ENCODE measurements at places on chromosomes 1 and 21. TPM values are rescaled to one million over a fixed set of nuclear protein-coding genes. Genes with fewer than 3 reads are reported as not detected.

CCDC181 gene
- 28.1 TPM for total RNA-seq

MMP23B gene
- total RNA-seq = 5.9 TPM

EXO5 gene
- 15.6 TPM for total RNA-seq

AIM2 gene
- total RNA-seq = 2.7 TPM

NIBAN1 gene
- total RNA-seq = 15.7 TPM

MRPS21 gene
- total RNA-seq = 113 TPM

RIPK4 gene
- 0.16 TPM for total RNA-seq

DNTTIP2 gene
- total RNA-seq = 37.0 TPM

OR2AK2 gene
- 1.4 TPM for total RNA-seq

ASAP3 gene
- total RNA-seq = 64.0 TPM

EXO1 gene
- 13.4 TPM for total RNA-seq

SPRR2B gene
- not detected for total RNA-seq

SSR2 gene
- 229 TPM for total RNA-seq

GRCh38 chr21:40575976-40576375 lies 271.0 kb downstream of the DSCAM start:
- no peak for ATAC-seq

GRCh38 chr1:85351202-85351828 lies 74.9 kb upstream of the BCL10 start:
- no peak for ATAC-seq

GRCh38 chr21:25987531-25987930 lies 183.0 kb downstream of the APP start:
- no peak for ATAC-seq

GRCh38 chr1:216815260-216816131 lies 92.3 kb upstream of the ESRRG start:
- peak; percentile 97 for ATAC-seq

DNA sequence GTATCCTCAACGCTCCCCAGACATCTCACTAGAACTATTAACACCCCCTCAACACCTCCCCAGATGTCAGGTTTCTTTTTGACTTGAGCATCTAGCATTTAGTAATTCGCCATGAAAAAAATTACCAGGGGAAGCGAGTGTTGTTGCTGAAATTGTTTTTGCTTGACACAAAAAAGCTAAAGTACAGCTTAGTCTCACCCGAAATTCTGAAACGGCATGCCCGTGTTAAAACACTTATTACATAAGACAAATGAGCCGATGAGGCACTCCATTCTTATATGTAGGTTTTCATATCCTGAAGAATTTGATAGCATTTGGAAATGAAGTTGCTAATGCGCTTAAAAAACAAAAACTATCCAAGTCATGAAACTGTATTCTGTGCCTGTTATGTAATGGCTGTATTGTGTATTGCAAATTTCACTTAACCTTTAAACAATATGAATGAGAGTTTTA lies 1.3 kb upstream of the NRIP1 start:
- no peak for ATAC-seq

GRCh38 chr1:177969109-177969508 lies 749 bp downstream of the SEC16B start:
- no peak for ATAC-seq

DNA sequence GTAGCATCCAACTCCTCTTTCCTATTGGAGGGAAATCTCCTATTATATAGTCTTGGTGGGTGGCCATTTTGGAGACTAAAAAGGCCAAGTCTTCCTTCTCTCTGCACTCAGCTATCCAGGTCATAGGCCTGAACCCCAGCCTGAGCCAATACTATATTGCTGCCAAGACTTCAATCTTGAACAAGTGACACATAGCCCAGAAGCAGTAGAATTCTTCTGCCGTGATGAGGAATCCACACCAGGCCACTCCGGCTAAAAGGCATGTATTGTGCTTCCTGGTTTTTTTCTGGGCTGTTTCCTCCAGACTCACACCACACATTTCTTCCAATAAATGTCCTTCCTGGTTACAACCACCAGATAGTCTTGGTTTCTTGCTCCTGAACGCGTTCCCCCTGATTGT lies 43.0 kb downstream of the ATF3 start:
- no peak for ATAC-seq

DNA sequence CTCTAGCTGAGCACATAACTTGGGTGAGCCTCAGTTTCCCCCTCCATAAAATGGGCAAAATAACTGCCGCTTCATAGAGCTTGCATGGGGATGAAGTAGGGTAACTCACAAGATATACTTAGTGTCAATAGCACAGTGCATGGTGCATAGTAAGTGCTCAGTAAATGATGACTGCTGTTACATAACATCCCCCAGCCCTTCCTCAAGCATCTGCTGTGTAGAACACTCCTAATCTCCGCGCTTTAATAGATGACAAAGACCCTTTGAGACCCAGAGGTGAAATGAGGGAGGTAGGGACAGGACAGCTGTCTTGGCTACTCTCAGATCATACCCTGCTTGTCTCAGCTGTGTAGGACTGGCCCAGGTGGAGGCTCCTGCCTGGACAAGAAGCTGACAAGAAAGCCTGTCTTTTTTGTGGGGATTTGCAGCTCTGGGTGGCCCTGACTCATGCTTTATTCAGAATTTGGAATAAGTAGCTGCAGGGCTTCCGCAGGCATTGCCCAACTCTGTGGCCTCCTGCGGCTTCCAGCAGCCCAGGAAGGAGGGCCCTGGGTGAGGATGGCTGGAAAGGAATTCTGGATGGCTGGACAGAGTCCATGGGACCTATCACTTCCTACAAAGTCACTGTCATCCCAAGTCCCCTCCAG lies 20.7 kb upstream of the PADI4 start:
- ATAC-seq = peak; percentile 97

DNA sequence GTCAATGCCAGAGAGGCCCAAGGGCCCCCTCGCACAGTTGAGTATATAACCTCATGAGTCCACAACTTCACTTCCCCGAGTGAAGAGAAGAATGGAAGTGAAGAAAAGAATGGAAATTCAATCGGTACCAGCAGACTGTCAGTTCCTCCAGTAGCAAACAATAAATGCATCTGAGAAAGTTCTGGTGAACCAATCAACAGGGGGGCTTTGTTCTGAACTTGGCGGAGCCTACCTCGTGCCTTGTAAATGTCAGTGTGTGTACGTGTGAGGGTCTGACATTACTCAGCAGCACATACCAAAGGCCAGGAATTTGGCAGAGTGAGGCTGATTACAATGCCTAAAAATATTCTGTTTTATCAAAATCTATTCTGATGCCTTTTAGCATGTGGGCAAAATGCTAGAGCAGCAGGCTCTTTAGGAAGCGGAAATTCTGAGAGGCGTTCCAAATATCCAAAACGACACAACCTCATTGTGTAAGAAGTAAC lies 238.5 kb downstream of the LTN1 start:
- no peak for ATAC-seq

DNA sequence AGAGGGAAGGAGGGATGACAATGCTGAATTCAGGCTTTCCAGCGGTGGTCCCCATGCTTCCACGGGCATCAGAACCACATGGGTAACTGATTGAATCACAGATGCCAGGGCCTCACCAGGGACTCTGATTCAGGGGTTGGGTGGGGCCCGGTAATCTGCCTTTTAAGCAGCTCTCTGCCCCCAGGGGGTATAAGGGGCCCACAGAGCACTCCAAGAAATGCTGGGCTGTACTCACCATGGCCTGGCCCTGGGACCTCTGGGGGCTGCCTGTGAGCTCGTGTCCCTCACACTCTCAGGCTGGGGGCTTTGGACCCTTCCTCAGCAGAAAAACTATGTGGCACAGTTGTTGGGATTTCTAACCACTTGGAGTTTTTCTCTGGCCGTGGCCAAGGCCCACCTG lies 70.6 kb downstream of the ARHGEF10L start:
- ATAC-seq = no peak

DNA sequence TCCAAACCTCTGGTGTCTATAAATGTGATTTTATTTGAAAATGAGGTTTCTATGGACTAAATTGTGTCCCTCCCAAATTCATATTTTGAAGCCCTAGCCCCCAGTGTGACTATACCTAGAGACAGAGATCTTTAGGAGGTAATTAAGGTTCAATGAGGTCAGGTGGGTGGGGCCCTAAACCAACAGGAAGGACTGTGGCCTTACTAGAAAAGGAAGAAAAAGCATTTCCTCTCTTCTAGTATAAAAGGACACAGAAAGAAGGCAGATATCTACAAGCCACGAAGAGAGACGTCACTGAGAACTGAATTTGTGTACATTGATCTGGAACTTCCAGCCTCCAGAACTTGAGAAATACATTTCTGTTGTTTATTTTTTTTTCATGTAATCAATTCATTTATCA lies 123.1 kb upstream of the RUNX1 start:
- no peak for ATAC-seq

DNA sequence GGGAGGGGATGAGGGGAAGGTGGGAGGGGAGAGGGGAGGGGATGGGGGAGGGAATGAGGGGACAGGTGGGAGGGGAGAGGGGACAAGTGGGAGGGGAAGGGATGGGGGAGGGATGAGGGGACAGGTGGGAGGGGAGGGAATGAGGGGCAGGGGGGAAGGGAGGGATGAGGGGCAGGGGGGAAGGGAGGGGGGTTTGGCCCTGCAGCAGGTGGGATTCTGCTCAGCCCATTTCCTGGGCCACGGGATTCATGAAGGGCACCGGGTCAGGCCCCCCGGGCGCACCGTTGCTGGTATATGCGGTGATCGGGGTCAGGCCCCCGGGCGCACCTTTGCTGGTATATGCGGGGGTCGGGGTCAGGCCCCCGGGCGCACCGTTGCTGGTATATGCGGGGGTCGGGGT lies 15.1 kb upstream of the SAMD11 start:
- no peak for ATAC-seq

- ATAC-seq = no peak
Measured at GRCh38 chr1:50110656-50111055, 1.9 kb downstream of the ELAVL4 start.

GRCh38 chr1:228088586-228089498 lies 6.3 kb downstream of the ARF1 start:
- no peak for ATAC-seq

DNA sequence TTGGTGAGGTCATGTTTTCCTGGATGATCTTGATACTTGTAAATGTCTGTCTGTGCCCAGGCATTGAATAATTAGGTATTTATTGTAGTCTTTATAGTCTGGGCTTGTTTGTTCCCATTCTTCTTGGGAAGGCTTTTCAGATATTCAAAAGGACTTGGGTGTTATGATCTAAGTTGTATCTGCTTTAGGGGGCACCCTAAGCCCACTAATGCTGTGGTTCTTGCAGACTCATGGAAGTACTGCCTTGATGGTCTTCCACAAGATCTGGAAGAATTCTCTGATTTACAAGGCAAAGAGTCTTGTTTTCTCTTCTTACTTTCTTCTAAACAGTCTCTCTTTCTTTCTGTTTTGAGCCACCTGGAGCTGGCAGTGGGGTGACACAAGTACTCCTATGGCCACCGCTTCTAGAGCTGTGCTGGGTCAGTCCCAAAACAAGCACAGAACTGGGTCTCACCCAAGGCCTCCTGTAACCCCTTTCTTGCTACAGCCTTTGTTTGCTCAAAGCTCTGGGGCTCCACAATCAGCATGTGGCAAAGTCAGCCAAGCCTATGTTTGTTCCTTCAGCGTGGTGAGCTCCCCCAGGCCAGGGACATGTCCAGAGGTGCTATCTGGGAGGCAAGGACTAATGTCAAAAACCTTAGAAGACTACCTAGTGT lies 12.6 kb downstream of the VN1R5 start:
- no peak for ATAC-seq

DNA sequence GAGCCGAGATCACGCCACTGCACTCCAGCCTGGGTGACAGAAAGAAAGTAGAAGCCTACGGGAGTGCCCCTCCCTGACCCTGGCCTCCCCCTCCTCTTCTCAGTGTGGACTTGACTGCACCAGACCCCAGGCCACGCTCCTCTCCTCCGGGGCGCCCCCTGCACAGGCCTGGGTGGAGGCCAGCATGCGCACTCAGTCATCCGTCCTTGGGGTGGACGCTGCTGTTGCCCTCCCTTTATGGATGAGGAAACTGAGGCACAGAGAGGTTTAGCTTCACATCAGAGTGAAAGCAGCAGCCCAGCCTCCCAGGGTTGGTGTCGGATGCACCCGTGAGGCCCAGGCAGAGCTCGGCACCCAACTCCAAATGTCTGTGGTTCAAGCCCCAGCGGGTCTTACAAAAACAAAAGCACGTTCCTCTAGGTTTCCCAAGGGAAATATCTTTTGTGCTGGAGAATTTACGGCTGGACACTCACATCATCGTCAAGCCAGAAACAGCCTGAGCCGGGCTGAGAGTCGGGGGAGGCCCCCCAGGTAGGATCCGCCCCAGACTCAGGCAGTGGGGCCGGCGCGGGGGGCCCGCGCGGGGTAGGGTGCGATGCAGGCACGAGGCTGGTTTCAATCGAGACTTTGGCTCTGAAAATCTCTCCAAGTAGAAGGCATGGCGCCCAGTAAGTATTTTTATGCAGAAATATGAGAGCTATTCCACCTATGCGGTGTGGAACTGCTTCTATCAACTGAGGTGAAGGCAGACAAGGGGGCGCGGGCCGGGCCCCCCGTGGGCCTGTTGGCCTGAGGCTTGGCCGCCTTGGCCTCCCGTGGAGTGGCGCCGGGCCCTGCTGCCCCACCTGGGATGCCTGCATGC lies 36.6 kb downstream of the MORN1 start:
- no peak for ATAC-seq

GRCh38 chr21:28871388-28872010 lies 121.2 kb downstream of the LTN1 start:
- no peak for ATAC-seq

DNA sequence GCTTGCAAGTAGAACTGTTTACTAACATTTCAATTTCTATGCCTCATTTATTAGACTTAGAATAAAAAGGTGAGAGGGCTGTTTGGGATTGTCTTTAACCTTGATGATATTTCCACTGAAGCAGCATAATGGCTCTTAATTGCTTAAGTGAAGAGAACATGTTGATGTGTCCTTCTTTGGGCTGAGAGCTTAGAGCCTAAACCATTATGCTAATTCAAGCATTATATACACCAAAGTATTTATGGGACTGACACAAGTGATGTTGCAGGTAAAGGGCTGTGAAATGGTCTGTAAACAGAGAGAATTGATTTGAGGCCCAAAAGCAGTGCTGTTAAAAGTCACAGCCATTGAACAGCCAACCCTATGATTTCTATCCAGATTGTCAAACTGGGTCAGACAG lies 113.9 kb downstream of the ATG4C start:
- no peak for ATAC-seq

DNA sequence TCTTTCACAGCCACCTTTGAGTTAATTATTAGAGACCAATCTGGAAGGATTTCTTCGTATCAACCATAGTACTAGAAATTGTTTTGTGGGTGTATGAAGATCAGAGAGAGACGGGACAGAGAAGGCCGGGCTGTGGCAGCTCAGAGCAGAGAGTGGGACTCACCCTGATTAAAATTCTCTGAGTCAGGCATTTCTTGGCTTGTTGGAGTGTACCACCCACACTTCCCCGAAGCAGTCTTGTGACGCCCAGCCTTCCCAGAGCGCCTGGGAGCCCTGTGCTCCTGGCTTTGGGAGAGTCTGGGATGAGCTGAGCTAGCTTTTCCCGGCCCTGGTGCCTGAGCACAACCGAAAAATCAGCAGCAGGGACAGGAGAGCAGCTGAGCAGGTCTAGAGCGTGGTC lies 19.4 kb downstream of the PLEKHM2 start:
- ATAC-seq = peak; percentile 85

DNA sequence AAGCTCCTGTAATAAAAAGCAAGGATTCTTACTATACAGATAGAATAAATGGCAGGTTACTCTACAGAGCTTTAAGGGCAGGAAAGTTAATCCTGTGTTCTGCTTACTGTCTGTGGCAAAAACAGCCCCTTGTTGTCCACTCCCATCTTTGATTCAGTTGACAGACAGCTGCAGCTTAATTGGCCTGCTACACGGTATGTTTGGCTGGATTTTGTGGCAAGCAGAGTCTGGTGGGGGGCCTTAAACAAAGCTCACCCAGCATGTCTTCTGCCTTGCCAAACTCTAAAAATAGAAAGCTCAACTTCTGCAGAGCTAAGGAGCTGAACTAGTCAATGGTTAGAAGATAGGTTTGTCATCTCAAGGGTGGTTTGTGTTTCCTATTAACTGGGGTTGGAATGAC lies 407.2 kb downstream of the HLX start:
- no peak for ATAC-seq

Data from motor neuron (in vitro differentiated cells).